Renal cortex interstitium (tissue), 15 donors: ENCODE measurements at places on chromosomes 6 and 20.
A peak's percentile ranks its signal among the peaks of the same experiment; 100 is the strongest.

DNA sequence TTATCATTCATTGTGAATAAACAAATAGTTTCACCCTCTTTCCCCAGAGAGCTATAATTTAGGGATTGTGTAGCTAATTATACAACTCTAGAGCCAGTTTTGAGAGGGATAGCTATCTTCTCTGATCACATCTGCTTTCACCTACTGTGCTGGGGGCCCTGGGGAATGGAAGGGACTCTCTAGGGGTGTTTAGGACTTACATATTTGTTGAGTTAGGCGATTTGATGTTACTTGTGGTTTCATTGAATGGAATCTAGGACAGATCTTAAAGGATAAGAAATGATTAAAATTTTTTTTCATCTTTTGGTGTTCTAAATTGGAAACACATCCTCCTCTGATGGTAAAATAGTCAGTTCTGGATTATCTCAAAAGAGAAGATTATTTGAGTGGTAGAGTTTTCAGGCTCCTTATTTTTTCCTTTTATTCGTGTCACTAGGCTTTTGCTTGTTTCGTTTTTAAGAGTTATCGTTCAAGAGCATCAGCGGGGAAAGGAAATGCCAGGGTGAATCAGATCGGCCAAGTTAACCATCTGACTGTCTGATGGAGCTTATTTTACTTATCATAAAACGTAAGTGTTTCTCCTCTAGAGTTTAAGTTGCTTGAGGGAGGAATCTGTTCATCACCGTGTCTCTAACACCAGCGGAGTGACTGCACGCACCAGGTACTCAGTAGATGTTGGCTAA is 236.7 kb downstream of the FARS2 start:
- DNase-seq, result no peak

DNA sequence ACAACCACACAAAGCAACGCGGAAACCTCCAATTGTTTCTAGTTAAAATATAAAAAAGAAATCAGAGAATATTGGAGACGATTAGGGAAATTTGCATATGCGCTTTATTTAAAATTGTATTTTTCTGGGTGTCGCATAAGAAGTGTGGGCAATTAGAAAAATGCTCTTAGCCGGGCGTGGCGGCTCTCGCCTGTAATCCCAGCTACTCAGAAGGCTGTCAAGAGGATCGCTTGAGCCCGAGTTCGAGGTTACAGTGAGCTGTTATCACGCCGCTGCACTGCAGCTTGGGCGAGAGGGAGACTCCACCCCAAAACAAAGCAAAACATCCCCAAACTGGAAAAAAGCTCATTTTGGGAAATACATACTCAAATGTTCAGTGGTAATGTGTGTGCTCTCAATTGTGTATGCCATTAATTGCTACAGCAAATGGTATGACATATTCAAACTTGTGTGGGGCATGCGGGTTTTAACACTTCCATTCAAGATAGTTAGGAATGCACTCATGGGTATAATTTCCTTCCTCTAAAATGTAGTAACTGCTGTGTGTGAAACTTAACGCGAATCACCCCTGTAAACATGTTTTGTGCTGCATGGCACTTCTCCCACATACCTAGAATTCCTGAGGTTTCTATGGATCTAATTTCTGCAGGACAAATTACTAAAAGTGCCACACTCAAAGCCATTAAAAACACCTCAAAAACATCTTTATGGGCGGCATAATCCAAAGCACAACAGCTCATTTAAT is 54.7 kb upstream of the HFE start:
- DNase-seq, result no peak

DNA sequence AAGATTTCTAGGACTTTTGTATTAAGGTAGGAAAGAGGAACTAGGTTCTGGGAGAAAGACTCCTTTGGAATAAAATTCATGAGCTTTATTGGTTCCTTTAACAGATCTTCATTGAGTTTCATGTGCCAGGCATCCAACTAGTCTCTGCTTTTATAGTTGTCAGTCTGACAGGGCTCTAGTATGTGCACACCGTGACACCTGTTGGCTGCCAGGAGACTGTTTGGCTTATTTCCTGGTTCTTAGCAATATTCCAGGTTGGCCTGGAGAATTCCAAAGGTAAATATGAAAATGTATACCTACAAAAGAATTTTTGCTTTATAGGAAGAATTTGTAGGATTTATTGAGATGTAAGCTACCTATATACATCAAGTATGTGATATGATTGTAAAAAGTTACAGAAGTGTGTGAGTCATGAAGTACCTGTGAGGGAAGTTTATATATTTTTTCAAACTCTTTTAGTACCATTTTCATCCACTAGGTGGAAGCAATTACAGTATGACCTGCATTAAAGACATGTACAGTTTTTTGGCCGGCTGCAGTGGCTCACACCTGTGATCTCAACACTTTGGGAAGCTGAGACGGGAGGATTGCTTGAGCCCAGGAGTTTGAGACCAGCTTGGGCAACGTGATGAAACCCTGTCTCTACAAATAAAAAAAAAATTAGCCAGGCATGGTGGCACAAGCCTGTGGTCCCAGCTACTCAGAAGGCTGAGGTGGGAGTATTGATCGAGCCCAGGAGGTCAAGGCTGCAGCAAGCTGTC is 35.2 kb downstream of the NDUFAF5 start:
- peak; percentile 44 for DNase-seq

- no peak for DNase-seq
Measured at GRCh38 chr20:48923149-48923718, 1.7 kb downstream of the ARFGEF2 start.
